CD4-positive, alpha-beta T cell treated with Interleukin-17A for 1 hour (primary cell): ENCODE measurements at places on chromosomes 6 and 20.
A peak's percentile ranks its signal among the peaks of the same experiment; 100 is the strongest.

DNA sequence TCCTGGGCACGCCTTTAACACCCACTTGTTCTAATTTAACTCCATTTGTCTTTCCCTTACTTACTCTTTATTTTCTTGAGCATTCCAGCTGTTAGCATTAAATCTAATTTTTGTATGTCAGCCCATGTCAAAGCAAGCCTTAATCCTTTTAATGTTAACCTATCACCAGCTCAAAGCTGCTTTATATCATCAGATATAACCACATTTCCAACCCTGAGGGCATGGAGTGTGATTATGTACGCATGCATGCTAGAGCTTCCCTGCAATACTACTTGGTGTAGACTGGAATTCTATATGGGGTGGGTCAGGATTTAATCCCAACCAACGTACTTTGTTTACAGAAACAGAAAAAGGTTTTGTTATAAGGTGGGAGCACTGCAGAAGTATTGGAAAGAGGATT is 139.4 kb upstream of the HMGN3 start:
- DNase-seq, result no peak

DNA sequence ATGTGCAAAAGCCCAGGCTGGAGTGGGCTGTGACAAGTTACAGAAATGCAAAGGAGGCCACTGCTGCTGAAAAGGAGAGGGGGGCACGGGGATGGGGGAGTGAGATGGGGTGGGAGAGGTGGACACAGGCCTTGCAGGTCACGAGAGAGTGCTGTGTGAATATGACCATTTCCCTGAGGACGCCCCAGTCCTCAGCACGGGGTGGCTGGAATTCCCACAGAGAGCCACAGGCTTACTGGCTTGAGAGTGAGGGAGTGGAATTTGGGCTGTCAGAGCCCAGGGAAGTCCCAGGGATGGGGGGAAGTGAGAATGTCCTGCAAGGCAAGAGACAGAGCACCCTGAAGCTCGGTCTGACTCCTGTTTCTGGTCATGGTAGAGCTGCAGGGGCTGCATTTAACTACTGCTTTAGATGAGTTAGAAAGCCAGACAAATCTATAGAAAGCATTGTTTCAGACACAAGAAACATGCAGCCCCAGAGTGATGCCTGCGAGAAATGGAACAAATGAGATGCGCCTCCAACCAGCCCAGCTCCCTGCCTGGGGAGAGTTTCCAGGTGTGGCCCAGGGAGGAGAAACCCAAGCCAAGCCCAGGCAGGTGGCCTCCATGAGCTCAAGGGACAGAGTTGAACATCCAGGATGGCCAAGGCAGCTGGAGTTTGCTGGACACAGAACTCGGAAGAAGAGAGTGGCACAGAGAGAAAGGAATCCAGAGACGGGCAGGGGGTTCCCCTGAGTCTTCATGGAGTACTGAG is 30.5 kb downstream of the NPEPL1 start:
- no peak for DNase-seq

DNA sequence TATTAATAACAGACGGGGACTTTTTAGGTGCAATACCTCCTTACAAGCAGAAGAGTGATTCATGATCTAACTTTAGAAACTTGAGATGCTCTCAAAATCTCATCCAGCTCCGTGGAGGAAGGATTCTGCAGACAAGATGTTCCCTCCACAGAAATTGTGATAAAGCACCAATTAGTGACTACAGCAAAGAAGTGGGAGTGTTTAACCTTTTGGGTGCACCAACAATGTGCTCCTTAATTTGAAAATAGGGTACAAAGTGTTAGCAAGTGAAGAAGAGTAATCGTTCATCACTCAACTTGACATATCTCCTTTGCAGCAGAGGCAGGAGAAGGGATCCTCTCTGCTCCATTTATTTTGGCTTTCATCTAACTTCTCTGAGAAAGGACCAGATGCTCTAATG is 22.8 kb upstream of the SCP2D1 start:
- DNase-seq, result no peak

- peak; percentile 28 for DNase-seq
Observed at GRCh38 chr6:153511896-153512496, 380.9 kb upstream of the RGS17 start.

- no peak for DNase-seq
Observed at GRCh38 chr6:96532399-96532798, 10.8 kb downstream of the UFL1 start.

DNA sequence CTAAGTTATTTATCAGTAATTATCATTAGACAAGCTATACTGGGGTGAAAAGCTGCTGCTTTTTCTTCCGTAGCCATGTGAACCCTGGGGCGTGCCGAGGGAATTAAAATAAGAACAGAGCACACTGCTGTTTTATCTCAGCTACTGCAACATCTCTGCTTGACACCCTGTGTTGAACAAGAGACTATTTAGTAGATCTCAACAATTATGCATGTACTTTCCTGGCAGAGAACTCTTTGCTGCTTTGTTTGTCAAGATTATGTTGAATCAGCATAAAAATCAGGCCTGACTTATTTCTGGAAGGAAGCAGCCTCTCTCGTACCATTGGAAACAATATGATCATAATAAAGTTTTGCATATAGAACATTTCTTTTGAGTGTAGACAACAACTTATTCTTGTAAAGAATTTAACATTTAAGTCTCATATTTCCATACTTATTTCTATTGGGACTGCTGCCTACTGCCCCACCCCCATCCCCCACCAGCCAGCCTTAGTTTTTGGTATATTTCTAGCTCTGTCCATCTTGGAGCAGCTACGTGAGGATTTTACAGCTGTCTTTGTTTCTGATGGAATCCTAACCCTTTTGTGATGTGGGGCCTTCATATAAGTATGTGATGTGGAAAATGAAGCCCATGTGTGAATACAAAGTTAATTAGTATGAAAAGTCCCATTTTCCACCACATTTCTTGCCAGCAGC is 1011.4 kb downstream of the KIF16B start:
- no peak for DNase-seq
